ENCODE measurements at places on chromosomes 3 and 15. TPM values are rescaled to one million over a fixed set of nuclear protein-coding genes. Genes with fewer than 3 reads are reported as not detected.

The BOC gene
- total RNA-seq: 35.2 TPM

The SPINT1 gene
- total RNA-seq: 13.7 TPM

The EIF1B gene
- total RNA-seq: 45.3 TPM

The GOLGA6D gene
- total RNA-seq: not detected

The LHFPL4 gene
- total RNA-seq: 2.7 TPM

The HESX1 gene
- total RNA-seq: 50.6 TPM

The SAMD7 gene
- total RNA-seq: not detected

The SCAANT1 gene
- total RNA-seq: not detected

The ARGFX gene
- total RNA-seq: not detected

The LYZL4 gene
- not detected for total RNA-seq

The IL5RA gene
- total RNA-seq: not detected

The CHRNA7 gene
- 14.0 TPM for total RNA-seq

The ZBTB47 gene
- 4.4 TPM for total RNA-seq

The THSD4 gene
- 2.4 TPM for total RNA-seq

The GABRR3 gene
- total RNA-seq: not detected

The RAB11A gene
- total RNA-seq: 482 TPM

The CFAP100 gene
- 0.12 TPM for total RNA-seq

The DUOXA2 gene
- not detected for total RNA-seq

The RASA2 gene
- 48.4 TPM for total RNA-seq

The CD80 gene
- not detected for total RNA-seq

The PARP6 gene
- total RNA-seq: 38.6 TPM

The ARRDC4 gene
- total RNA-seq: 19.9 TPM

The PLSCR4 gene
- total RNA-seq: 0.71 TPM

The CIB2 gene
- 52.0 TPM for total RNA-seq

The LMAN1L gene
- not detected for total RNA-seq

The ZNF502 gene
- 3.6 TPM for total RNA-seq

The PARP9 gene
- total RNA-seq: 1.0 TPM

The NEK10 gene
- total RNA-seq: 0.54 TPM

The TERC gene
- 47.5 TPM for total RNA-seq

The SHF gene
- total RNA-seq: 32.2 TPM

The ZNF619 gene
- total RNA-seq: 7.6 TPM

The PPP1R14D gene
- not detected for total RNA-seq

The TP63 gene
- total RNA-seq: not detected

The IL17RE gene
- total RNA-seq: 0.56 TPM

The RASSF1 gene
- 13.7 TPM for total RNA-seq

The SMAD6 gene
- 3.4 TPM for total RNA-seq

The EXD1 gene
- 0.41 TPM for total RNA-seq

The HACL1 gene
- 48.6 TPM for total RNA-seq

The TAGLN3 gene
- 46.6 TPM for total RNA-seq

The ZSCAN29 gene
- 27.1 TPM for total RNA-seq

The LDHAL6B gene
- total RNA-seq: not detected

The TICRR gene
- total RNA-seq: 19.6 TPM

The GOLGA6L10 gene
- total RNA-seq: 1.3 TPM

The DUOXA1 gene
- not detected for total RNA-seq
